ENCODE measurements at places on chromosomes 5 and 9.

GRCh38 chr5:128782446-128782845 is 182.8 kb upstream of the SLC27A6 start:
- no peak for DNase-seq

DNA sequence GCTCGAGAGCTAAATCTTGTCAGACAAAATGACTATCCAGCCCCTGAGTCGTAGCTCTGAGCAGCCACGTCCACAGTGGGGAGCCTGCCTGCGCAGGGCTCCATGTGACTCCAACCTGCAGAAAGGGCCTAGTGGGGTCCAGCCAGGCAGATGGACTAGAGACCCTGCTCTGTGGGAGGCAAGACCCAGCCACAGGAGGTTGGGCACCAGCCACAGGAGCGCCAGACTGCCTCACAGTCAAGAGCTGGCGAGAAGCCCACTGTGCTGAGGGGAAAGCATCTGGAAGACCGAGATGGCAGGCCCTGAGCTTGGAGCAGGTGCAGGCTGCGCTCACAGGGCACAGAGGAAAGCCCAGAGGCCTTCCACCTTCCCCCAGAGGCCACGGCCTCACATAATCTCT is 61.4 kb downstream of the C5orf15 start:
- DNase-seq, result no peak

GRCh38 chr5:15452781-15453180 is 47.2 kb upstream of the FBXL7 start:
- DNase-seq, result no peak

DNA sequence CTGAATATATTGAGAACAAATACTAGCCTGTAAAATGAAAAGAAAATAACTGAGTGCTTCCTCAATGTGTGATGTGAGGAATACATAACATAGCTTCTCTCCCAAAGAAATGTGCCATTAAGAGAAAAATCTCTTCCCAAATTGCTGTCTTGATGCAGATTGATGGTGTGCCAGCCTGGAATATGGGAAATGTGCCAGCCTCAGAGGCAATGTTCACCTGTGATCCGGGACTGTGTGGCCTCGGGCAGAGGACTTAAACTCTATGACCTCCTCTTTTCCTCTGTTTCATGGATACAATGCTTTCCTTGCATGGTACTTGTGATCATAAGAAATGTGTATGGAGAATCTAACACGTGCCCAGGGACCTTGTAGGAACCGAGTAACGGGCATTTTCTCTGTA is 370.9 kb downstream of the DIRAS2 start:
- DNase-seq, result no peak

GRCh38 chr9:108297073-108297472 is 558.7 kb downstream of the ACTL7B start:
- DNase-seq, result no peak

GRCh38 chr9:109941771-109942170 is 161.8 kb downstream of the PALM2AKAP2 start:
- no peak for DNase-seq

DNA sequence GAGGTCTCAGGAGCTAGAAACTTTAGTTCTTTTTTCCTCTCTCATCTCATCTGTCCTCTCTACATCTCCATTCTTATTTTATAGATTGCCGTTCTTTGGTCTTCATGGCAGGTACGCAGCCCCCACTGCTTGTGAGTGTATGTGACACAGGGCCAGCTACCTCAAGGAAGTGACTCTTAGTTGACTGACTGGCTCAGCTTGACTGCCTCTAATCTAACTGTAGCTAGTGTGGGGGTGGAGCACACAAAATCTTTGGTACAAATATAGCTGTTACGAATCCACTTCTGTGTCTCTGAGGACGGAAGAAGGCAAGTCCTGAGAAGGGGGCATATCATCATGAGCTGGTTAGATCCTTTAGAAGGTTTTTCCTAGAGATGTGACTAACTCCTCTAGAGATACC is 19.8 kb upstream of the SPTAN1 start:
- DNase-seq, result no peak

DNA sequence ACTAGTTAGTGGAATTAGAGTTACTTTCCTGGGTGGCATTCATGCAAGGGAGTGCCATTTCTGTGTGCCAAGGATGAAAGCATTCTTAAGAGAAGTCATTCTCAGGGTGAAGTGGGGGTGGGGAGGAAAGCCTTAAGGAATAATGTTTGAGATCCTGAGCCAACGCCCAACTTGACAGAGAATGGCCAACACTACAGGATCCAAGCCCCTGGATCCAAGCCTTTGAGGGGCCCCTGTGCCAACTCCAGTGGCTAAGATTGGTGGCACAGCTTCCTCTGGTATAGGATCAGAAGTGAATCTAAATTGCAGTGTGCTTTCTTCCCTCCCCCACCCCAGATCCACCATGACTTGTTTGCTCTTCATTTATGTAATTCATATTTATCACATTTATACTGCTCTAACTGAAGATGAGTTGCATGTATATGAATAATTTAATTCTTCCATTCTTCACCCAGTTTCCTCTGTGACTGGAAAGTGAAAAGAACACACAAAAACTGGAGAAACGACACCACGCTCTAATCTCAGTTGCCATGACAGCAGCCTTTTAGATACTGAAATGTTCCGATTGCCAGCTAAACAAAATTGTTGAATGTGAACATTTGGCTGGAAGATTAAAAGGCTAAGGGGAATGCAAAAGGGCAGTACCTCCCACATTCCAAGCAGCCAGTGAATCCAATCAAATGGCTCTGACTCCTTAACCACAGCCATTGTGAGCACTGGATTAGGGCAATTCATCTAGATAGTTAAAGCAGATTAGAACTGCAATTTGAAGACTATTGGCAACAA is 4.5 kb downstream of the ZNF608 start:
- DNase-seq, result no peak
